ENCODE measurements at places on chromosomes 11 and 22.

GRCh38 chr11:78231962-78232501, 43.3 kb downstream of the USP35 start:
- no peak for DNase-seq

GRCh38 chr22:31106001-31106571, 1.3 kb downstream of the SELENOM start:
- DNase-seq: no peak

DNA sequence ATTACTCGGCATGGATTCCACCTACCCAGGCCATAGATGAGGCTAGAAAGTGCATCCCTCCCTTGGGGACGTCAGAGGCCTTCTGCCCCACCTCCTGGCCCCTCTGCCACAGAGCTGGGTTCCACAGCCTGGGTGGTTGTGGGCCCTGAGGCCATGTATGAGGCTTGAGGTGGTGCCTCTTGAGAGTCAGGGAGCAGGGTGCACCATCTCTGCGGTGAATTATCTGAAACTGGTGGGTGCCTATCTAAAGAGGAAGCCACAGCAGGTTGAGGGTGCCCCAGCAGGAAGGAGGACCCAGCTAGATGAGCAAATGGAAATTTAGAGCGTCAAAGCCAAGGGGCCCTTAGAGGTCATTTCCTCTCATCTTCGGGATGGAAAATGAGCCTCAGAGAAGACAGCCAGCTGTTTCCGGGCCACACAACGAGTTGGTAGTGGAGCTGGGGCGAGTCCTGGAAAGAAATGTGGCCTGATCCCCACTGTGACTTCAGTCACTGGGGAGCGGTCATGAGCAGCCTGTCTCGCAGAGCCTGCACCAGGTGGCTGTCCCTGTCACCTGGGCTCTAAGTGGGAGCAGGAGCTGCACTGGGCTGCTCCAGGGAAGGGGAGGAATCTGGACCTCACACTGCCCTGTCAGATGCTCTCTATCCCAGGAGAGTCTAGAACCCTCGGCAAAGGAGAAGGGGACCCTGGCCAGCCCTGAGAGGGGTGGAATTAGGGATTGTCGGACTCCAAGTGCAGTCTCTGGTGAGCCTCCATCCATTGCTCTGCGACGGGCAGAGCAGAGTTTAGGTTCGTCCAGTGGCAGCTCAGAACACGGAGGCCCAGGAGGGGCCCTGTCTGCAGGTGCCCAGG, 7.3 kb downstream of the ADORA2A start:
- no peak for DNase-seq

DNA sequence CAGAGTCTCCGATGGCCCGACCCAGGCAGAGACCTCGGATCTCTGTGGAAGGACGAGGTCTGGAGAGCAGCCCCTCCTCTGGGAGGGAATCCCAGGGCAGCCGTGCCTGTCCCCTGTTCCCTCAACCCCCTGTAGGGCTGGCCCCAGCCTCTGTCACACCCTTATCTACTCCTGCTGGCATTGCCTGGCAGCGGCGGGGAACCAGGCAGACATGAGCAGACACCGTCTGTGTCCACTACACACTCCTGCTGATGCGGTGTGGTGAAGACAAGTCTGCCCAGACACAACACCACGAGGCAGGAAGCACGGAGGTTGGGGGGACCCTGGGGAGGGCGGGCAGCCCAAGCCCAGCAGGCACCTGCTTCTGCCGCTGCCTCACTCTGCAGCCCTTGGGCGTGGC, 52.5 kb upstream of the A4GALT start:
- DNase-seq: no peak

DNA sequence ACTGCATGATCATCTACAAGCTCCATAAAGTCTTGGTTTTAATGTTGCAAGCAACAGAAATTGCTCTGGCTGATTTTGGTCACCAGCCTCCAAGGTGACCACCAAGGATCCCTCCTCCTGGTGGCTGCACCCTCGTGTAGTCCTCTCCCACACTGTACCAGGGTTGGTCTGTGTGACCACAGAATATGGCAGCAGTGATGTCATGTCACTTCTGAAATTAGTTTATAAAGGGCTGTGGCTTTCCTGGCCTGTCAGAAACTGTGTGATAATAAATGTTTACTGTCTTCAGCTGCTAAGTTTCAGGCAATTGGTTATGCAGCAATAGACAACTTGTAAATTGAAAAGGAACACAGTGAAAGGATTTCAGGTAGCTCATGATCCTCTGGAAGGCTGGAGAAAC, 5.3 kb upstream of the PRDM11 start:
- DNase-seq: no peak

- DNase-seq: no peak
Observed at GRCh38 chr11:86058360-86058759, 10.5 kb downstream of the PICALM start.

DNA sequence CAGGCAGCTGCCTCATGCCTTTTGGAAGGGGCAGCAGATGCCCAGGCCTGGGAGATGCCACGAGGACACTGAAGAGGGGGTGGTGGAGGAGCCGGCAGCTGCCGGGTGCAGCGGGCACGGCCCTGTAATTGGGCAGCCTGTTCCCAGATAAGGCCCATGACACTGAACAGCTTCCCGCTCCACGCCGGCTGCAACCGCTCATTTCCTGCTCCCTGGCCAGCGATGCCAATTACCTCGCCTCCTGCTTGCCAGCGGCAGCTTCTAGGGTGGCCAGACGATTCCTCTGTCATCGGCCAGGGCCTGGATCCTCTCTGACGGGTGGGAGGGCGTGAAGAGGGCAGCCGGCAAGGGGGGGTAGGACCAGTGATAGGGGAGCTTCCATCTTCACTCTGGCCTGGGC, 22.8 kb downstream of the FLRT1 start:
- no peak for DNase-seq

DNA sequence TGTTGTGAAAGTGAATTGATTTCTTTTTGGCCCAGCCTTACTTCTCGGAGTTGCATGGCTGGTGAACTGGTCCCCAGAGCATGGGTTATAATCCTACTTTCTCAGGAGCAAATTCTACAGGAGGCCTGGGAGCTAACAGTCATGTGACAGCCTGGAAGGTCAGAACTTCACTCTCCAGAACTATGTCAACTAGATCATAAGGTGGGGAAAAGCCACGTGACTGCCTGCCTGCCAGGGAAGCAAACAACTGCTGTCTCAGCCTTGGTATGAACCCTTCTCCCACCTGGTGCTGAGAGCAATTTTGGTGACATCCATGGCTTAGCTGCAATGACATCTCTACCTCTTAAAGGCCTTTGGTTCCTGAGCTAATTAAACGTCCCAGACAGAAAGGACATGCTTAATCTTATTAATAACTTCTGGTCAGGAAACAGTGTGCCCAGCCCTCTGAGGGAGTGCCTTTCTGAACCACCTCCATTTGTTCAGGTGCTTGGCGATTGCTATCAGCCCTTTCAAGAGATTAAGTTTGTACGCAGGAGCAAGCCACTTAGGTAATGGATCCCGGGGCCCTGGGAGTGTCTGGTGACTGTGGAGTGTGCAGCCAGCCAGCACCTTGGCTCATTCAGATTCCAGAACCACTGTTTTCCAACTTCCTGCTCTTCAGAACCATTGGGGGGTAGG, 1.4 kb upstream of the CREB3L1 start:
- no peak for DNase-seq

GRCh38 chr11:28476049-28476448, 367.9 kb downstream of the METTL15 start:
- DNase-seq: peak; percentile 45

GRCh38 chr11:83115551-83115950, 41.4 kb upstream of the PCF11 start:
- DNase-seq: peak; percentile 34

- DNase-seq: no peak
Observed at GRCh38 chr11:106840947-106841346, 177.3 kb downstream of the GUCY1A2 start.

DNA sequence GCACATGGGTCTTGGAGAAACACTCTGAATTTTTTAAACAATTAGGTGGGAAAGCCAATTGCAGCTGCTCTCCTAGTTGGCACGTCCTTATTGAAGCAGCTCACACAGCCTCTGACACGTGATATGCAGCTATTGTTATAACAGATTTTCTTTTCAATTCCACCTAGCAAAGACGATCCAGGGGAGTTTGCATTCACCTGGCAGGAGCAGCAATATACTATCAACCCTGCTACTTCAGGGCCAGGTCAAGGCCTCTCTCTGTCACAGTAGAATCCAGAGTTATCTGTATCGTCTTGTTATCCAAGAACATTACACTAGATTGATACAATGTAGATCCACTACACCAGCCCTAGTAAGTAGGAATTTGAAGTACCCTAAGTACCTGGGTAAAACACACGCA, 8.3 kb downstream of the KRTAP5-11 start:
- peak; percentile 12 for DNase-seq

DNA sequence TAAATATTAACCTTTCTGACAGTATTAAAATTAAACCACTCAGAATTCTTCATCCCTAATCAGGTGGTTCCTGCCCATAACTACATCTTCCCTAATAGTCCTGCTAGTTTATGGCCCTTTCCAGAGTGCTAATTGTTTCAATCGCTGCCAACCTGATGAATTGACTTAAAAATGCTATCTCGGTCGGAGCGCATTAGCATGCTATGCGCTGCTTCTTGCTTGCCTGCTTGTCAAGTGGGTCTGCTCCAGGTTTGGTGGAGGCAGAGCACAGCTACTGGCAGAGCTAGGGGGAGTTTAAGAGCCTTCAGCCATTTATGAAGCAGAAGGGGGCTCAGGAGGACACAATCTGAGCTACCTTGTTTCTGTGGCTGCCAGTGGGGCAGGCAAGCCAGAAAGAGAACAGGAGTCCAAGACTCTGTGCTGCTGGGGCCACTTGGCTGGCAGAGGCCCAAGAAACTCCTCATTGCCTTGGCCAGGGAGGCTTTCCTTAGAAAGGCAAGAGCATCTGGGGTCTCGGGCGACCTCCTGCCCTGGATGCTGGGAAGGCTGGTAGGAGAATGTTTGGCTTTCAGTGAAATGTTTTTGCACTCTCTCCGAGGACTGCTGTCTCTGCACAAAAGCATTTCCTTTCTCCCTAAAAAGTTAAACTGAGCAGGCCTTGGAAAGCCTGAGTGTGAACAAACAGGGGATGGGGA, 62.1 kb upstream of the PHOX2A start:
- no peak for DNase-seq

DNA sequence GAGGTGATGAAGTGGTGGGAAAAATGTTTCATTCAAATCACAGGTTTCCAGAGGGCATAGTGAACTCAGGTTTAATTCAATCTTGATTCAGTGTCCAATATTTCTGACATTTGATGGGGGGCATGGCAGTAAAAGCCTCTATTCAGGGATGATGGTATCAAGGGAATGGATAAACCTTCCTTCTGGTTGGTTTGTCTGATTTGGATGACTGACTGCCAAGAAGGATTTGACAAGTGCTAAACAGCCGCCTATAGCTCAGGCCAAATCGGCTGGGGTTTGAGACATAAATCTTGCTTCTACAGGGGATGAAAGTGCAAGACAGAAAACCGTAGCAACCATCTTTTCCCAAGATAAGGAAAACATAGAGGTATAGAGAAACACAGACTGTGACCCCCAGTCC, 121.8 kb upstream of the C11orf87 start:
- no peak for DNase-seq

- DNase-seq: no peak
Observed at GRCh38 chr11:119764108-119764868, 35.3 kb upstream of the NECTIN1 start.

DNA sequence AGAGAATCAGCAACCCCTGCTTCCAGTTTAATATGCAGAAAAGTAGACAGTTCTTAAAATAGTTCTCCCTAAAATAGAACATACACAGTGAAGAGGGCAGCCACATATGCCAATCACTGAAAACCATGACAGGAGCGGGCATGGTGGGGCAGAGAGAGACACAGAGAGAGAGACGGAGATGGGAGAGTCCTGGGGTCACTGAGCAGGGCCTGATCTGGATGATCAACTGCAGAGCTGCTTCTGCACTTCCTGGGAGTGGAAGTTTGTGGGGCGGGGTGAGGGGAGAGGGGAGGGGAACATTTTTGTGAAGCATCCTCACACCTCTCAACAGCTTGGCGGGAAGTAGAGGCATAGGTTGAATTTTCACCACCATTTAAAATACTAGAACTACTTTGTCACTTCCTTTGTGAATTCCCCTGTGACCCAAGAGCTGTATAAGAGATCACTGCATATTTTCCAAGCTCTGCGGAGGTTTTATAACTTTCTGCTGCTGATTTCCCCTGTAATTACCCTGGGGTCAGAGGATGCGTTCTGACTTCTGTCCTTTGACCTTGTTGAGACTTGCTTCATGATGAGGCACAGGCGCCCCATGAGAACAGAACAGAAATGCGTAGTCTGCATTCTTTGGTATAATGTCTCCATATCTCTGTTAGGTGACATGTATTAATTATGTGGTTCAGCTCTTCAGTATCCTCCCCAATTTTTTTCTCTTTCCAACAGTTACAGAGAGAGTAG, 419.4 kb downstream of the BRD1 start:
- DNase-seq: no peak

- DNase-seq: no peak
Observed at GRCh38 chr11:69539416-69540117, 58.1 kb downstream of the LINC01488 start.

DNA sequence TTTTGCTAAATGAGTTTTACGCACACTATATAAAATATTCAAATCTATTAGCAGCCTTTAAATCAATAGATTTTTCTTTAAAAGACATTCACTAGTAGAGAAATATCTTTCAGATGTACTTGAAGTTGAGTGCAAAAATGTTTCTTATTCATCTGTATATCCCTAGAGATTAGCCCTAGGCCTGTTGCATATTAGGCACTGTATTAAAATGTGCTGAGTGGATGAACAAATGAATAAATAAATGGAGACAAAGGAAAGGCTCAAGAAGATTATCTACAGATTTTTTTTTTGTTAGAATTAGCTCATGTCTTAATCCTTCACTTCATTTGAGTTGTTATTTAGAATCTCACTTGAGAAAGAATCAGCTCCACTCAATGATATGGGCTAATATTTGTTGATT, 12.0 kb upstream of the MMP13 start:
- DNase-seq: no peak

- DNase-seq: no peak
Observed at GRCh38 chr11:34379079-34379478, 21.3 kb upstream of the ABTB2 start.
